ENCODE measurements at places on chromosomes 7 and 10.

DNA sequence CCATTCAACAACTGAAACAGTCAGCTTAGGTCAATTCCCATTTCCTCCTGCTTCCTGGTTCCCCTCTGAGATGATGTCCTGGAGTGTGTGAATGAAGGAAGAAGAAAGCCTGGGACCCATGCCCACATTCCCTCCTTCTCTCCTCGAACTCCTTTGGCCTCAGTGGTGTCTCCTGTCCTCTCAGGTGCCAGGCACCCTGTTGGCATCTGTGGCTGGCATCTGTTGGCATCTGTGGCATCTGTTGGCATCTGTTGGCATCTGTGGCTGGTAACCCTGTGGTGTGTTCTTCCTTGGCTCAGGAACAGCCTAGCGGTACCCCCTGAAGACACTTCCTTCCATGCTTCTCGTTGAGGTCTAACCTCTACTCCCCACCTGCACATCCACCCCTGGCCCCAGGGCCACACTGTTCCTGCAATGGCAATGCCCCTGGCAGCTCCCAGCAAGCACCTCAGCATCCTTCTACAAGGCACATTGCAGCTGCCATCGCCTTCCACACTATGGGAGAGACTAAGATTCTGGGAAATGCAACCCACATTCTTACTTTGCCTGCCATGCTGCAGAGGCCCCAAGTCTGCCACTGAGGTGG lies 114.4 kb upstream of the NEBL start:
- no peak for DNase-seq

DNA sequence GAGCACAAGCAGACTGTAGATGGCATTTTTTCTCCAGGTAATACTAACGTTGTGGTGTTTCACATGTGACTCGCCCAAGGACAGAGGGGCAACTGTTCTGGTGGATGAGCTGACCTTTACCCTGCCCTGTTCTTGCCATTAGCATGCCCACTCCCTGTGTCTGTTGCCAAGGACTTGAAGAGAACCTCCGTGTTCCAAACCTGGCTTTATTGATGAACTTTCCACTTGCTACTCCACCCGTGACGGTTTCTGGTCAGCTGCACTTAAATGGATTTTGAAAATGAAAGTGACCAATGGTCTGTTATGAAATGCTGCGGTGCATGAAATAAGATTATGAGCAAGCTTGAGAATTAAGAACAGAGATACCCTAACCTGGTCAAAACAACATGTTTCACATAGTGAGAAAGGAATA lies 30.4 kb downstream of the LRRC4 start:
- no peak for DNase-seq

- DNase-seq = peak; percentile 75
These were observed 16.1 kb downstream of the ANKRD16 start for GRCh38 chr10:5873515-5873995.

- DNase-seq = no peak
These were observed 288.3 kb downstream of the AHR start for GRCh38 chr7:17586711-17587110.

GRCh38 chr10:43218951-43219837 lies 47.7 kb downstream of the RASGEF1A start:
- DNase-seq = no peak

DNA sequence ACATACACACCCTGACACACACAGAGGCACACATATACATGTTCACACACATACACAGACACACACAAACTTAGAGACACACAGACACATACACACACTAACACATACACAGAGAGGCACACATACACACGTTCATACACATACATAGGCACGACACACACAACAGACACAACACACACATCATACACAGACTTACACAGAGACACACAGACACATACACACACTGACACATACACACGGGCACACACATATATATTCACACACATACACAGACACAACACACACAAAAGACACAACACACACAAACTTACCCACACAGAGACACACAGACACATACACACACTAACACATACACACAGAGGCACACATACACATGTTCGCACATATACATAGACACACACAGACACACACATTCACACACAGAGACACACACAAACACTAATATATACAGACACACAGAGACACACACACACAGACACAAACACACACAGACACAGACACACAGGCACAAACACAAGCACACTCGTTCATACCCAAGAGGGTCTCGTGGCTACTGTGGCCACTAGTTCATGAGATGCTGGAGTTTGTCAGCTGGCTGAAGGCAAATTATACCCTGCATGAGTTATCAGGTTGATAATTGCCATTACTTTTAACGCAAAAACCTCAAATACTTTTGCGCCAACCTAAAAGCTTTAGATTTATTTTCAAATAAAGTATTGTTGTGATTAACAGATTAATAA lies 17.7 kb upstream of the KLF6 start:
- no peak for DNase-seq

DNA sequence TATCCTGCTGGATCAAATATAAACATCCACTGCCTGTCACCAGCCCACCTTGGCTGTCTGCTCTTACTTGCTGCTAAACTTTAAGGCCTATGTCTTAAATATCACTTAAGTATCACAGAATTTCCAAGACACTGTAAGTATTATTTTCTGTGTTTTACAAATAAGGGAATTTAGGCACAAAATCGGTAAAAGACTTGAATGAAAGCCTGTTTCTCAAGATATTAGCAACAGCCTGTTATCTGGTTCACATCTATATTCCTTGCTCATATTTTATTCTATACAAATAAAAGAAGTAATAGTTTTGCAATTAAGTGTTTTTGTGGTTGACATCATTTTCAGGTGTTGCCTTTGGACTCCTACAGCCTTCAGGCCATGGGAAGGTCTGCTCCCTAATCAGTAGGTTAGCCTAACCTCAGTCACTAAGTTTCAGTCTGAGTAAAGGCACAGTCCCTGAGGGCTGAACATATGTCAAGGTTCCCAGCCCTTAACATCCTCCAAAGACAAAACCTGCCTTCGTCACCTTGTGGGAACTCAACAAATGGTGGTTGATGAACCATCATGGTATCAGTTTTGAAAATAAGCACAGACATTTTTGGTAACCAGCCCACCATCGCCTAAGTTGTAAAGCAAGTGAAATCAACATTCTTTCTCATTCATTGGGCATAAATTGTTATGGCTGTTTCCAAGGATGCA lies 127.1 kb downstream of the CREB5 start:
- no peak for DNase-seq

DNA sequence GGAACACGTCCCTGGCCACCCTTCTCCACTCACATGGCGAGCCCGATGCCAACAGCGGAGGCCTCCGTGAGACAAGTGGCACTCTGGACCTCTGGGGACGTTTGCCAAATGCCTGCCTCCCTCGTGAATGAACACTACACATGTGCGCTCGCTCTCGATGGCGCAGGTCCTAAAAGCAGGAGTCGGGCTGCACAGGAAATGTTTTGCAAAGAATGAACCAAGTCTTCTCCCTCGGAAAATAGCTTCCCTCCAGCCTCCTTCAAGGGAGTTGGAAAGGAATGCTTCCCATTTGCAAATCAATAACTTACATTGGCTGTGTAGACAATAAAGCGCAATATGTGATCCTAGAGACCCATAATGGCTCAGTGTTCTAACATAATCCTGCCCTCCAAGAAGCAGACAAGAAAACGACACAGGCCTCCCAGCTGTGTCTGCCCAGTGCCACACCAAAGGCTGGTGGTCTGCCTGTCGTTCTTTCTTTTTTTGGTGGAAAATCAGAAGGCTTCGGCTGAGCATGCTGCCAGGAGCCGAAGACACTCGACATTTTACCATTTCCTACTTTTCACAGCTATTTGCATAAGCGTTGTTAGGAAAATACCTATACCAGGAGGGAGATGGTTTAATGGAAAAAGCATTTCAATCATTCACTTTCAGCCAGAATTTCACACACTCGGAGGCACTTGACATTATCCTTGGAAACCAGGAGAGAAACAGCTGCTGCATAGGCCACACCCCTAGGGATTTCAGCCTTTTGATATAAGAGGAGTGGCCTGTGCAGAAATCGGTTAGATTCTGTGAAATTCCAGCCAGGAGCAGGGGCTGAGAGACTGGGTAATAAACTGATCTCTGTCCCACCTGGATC lies 38.4 kb downstream of the ATXN7L1 start:
- DNase-seq = no peak

DNA sequence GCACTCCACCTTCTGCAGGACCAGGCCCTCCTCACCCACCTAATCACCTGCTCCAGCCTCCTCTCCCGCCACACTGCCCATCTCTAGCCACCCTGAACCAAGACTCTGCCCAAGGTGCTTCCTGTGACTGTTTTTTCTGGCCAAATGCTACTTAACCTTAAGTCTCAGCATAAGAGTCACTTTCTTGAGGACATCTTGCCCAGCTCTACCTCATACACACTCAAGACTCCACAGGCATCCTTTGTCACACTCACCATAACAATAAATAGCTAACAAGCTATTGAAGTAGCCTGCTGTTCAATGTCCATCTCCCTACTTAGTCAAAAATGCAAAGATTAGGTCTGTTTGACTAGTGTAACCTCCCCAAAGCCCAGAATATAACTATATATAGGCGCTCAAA lies 455.4 kb upstream of the NFE2L3 start:
- no peak for DNase-seq

GRCh38 chr10:59181668-59182067 lies 5.2 kb downstream of the PHYHIPL start:
- DNase-seq = no peak

DNA sequence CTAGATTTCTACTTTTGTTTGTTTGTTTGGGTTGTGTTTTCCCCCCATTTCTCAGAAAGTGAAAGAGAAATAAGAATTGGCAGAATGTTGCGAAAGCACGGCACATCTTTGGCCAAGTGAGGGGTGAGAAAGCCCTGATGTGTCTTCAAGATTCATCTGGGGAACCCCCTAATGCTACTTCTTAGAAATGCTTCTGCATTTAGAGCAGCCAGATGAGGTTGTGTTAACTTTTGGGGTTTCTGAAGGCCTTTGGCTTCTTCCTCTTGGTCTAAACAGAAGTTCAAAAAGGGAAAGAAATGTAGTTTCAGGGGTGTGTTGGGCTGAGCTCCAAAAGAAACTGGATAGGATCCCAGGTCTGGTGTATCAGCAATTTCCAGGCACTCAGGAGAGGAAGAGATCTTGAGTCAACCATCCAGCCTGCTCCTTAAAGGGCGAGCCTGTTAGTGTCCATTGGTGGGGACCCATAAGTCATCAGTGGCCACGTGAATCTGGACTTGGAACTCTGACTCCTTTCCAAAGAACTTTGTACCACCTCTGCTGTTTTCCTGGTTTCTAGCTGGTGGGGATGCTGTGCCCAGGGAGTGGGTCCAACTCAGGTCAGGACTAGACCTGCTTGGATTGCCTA lies 6.5 kb downstream of the DUSP5 start:
- no peak for DNase-seq

- no peak for DNase-seq
These were observed 566.3 kb downstream of the INHBA start for GRCh38 chr7:41136551-41136950.

DNA sequence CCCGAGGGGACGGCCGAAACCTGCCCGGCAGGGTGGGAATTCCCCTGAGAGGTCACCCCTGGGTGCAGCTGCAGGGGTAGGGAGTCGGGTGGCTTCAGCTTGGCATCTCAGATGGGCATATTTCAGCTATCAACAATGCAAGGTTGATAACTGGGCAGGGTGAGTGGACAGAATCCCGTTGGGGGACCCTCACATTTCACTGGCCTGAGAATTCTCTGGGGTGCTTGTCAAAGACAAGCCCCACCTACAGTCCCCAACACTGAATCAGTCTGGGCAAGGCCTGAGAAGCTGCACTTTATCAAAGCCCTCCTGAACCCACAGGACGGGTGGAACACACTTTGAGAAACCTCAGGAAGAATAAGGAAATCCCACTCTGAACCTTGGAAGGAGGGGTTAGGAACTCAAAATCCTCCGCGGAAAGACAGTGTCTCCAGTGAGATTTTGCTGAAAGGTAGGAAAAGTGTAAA lies 3.1 kb downstream of the RGS10 start:
- no peak for DNase-seq

GRCh38 chr7:69190763-69191162 lies 407.5 kb upstream of the AUTS2 start:
- DNase-seq = no peak

DNA sequence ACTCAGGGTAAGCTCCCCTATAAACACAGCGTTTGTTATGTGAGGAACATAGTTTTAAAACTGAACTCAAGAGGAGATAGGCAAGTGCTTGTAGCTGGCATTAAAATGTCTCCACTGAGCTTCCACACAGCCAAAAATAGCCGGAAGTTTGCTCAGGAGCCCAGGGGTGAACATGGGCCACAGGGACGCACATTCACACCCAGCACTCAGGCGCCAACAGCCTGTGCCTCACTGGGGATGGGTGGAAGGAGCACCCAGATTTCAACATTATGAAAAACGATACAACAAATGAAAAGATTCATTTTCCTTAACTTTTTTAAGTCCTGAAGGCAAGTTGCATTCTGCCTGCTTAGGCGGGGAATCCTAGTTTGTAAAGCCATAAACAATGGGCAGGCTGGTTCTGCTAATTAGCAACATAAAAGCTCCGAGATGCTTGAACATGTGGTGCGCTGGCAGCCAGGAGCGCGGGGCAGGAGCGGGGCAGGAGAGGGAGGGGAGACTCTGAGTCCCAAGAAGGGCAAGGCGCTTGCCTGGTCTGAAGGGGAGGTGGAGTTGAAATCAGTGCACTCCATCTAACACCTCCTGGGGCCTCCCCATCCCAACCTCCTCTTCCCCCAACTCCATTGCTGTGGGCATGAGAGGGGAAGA lies 235.9 kb downstream of the COBL start:
- DNase-seq = no peak

DNA sequence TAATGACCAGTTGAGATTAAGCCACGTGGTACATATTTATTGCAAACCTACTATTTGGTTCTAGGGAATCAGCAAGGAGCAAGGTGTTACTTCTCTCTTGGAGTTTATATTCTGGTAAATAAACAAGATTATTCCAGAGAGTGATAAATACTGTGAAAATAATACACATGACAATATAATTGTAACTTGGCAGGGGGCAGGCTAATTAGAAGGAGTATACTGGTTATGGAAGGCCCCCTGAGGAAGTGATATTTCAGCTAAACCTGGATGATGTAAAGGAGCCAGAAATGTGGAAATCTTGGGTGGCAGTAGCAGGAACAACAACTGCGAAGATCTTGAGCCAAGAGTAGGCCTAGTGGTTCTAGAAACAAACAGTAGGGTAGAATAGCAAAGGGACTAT lies 111.8 kb downstream of the SDK1 start:
- no peak for DNase-seq

GRCh38 chr7:67875558-67875957 lies 878.9 kb downstream of the TYW1 start:
- no peak for DNase-seq

DNA sequence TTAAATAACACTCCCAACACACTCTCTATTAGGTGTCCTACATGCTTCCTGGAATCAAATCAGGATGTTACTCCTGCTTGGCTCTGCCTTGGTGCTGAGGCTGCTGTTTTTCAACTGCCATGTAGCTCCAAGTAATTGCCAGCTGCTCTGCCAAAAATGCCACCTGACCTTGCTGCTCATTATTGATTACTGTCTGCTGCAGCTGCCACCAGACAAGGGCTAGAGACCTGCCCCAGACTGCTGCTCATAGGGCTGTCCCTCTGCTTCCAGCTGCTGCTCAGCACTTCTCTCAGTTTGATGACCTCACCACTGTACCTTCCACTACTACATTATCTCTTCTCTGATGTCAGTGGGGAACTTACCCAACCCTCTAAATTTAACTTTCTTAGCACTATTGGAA lies 102.5 kb downstream of the PCLO start:
- no peak for DNase-seq
